ENCODE measurements at places on chromosomes 5 and 9.
A peak's percentile ranks its signal among the peaks of the same experiment; 100 is the strongest.

GRCh38 chr5:176716320-176716719 is 69.0 kb downstream of the TSPAN17 start:
- peak; percentile 47 for DNase-seq

DNA sequence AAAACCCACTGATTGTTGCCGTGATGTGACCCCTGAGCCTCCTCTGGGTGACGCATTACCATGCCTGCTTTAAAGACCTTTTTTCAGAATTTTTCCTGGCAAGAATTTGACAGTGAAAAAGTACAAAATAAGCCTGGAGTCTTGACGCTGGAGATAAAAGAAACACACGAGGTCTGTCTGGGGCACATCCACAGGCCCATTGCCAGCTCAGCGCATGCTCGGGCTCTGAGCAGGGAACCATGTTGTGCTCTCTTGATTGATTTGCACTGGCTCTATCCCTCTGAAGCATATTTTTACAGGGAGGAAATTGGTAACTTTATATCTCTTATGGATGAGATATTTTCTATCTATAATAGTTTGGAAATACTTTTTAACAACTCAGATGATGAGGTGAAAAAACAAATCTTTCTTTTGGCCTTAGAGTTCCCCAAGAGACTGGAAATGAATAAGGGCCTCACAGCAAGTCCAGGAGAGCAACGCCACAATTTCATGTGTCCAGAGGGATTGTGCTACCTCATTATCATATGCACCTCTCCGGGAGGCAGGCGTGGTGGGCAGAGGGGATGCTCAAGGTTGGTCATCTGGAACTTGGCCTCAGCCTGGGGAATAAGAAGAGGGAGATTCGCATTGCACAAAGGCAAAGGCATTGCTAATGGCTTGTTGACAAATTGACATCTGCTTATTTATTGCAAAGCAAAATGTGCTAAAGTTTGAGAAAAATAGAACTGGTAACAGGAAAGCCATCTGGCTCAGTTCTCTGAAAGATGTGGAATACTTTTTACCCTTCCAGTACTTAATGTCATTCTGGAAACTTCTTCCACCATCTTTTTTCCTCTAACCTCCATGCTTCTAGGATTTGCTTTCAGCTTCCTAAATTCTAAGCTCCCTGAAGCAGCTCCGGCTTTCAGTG is 183.8 kb downstream of the PJA2 start:
- DNase-seq, result no peak

- no peak for DNase-seq
Observed at GRCh38 chr5:146208916-146209522, 5.6 kb downstream of the RBM27 start.

DNA sequence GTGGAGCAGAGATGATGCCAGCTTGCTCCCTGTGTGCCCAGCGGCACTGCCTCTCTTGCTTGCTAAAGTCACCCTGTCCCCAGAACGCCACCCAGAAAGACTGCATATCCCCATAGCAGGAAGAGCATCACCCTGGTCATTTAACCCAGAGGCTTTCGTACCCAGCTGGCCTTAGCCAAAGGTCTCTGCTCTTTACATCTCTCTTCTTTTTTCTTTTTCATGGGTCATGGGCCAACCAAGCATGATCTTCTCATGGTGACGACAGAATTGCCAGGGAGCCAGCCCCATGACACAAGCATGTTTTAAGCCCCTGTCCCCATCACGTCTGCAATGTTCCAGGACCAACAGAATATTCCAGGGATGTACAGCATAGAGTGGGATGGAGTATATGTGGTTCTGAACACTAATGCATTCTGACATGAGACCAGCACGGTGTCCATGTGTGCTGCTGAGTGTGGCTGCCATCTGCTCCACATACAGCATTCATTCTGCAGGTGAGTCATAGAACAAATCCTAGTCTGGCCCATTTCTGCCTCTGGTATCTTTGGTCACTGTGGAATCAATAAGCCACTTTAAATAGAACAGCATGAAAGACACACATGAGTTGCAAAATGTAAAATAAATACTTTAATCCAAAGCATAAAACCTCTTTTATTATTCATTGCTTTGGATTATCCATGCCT is 203.0 kb downstream of the MED10 start:
- DNase-seq, result no peak

DNA sequence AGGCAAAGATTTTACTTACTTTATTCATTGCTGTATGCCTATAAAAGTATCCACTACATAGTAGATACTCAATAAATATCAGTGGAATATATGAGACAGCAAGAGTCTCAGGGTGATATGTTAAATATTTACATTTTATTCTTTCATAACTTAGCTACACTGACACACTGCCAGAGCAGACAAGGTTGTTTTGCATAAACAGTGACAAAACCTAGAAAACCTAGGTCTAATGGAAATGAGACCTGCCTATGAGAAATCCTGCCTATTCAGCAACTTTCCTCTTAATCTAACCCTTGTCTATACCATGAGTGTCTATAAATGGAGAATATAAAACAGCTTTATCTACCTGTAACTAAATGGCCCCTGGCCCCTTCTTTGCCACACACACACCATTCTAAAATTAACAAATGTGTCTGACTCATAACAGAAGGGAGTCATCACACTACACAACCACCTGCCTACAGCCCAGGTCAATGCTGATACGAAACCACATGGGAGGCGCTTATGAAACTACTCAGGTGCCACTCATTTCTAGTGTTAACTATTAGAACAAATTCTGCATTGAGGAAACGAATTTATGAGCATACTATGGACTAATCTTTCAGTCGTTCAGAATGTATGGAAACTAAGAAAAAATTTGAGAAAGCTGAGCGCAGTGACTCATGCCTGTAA is 60.3 kb downstream of the UBAP2 start:
- no peak for DNase-seq

GRCh38 chr9:88287972-88288371 is 100.3 kb upstream of the SPIN1 start:
- DNase-seq, result no peak

DNA sequence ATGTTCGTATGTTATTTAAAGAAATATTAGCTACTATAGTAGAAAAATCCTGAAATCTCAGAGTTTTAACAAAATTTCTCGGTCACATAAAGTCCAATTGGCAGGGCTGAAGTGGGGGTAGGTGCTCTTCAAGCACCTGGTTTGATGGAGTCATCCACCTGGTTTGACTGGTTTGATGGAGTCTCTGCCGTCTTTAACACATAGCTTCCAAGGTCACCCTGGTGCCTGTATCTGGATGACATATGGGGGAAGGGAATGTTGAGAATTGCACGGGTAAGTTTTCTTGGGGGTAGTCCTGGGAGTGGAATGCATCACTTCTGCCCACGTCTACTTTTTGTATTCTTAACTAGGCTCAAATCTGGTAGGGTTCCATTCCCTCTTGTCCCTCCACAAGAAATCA is 351.2 kb downstream of the SH3GL2 start:
- DNase-seq, result no peak

GRCh38 chr9:119216651-119217331 is 152.4 kb downstream of the BRINP1 start:
- no peak for DNase-seq

DNA sequence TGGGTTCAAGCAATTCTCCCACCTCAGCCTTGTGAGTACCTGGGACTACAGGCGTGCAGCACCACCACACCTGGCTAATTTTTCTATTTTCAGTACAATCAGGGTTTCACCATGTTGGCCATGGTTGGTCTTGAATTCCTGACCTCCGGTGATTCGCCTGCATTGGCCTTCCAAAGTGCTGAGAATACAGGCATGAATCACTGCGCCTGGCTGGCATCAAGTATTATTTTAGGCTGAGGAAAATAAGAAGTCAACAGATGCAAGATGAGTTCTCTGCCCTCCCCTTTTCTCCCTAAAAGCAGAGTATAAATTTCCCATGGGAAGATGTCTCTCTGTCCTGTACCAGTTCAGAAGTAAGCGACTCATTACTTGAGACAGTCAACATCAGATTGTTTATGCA is 71.5 kb downstream of the ELAVL2 start:
- no peak for DNase-seq

DNA sequence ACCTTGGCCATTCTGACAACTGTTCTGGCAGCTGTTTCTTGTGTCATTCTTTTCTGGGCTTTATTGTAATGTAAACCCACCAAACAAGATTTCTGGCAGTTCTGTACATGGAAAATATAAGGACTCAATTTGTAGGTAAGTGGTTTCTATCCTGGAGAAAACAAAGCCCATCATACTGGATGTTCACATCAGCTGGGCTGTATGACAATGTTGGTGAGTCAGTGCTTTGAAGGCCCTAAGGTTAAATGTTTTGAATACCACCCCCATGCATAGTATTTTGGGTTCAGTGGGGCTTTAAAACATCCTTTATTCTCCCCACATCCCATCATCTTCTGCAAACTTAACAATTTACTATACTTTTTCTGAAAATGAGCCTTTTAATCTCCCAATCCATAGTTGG is 52.5 kb downstream of the SH3GL2 start:
- no peak for DNase-seq

GRCh38 chr9:7976167-7976755 is 176.7 kb upstream of the DMAC1 start:
- DNase-seq, result peak; percentile 6

DNA sequence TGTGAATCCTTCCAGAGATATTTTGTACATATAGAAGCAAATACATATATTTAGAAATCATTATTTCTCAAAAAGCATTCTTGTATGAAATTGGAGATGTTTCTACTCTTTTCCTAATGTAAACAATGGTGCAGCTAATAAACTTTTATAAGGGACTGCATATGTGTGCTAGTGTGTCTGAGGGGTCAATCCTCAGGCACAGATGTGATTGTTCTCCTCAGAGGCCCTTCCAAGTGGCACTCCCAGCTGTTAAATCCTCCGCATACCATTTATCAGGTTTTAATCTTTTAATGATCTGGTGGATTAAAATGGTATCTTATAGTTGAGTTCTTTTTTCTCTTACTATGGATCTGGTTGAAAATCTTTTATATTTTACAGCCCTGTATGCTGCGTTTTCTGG is 5.6 kb upstream of the OMD start:
- DNase-seq, result no peak

- peak; percentile 55 for DNase-seq
Observed at GRCh38 chr5:77167695-77168121, 42.8 kb upstream of the PDE8B start.

DNA sequence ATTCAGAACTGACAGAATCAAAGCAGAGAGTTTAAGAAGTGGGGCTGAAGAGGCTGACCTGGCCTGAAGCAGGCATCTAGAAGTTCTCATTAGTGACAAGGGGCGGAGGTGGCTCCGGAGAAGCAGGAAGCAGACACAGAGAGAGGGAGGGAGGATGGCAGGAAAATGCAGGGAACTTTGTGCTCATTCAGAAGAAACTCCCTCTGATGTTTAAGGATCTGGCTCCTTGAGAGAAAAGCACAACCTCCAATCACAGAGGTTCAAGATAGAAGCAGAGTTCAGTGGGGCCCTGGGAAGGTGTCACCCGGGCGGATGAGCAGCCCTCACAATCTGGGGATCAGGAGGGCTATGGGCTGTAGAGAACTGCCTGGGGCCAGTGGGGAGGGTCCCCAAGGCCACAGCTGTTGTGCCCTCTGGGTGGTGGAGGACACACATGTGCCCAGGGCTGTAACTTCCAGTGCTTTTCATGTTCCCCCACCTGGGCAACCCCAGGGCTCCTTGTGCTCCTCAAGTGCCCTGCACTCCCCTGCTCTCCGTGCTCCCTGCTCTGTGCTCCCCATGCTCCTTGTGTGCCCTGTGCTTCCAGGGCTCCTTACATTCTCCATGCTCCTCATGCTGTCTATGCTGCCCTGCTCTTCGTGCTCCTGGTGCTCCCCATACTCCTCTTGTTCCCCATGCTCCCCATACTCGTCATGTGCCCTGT is 51.4 kb downstream of the TRIP13 start:
- DNase-seq, result no peak

DNA sequence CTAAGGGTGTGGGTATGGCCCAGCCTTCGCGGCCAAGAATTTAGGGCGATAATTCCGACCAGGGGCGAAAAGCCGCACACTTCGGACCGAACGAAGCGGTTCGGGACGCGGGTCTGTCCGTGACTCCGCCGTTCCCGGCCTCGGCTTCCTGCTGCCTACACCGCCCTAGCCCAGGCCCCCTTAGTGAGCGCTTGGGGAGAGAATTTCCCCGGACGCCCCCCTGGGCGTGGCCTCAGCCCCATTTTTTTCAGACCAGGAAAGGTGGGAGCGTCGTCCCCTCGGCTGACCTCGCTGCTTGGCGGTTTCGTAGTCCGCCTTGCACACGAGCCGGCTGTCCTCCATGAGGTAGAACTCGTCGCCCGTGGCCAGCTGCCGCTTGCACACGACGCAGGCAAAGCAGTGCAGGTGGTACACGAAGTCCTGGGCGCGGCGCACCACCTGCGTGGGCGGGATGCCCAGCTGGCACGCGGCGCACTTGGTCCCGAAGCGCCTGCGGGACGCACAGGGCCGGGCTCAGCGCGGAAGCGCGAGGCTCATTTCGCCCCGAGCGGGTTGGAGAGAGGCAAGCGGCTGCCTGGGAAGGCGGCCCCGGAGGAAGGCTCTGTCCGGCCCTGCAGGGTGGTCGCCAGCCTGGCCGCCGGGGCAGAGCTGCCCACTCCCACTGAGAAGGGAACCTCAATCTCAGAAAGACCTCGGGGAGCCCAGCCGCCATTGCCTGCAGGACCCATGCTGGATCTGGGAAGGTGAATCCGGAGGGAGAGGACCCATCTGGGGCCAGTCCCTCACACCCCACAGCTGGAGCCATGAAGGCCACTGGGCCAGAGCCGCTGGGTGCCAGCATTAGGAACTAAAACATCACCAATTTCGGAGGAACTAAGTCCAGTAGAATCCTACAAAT is 5.3 kb downstream of the LHX3 start:
- no peak for DNase-seq

DNA sequence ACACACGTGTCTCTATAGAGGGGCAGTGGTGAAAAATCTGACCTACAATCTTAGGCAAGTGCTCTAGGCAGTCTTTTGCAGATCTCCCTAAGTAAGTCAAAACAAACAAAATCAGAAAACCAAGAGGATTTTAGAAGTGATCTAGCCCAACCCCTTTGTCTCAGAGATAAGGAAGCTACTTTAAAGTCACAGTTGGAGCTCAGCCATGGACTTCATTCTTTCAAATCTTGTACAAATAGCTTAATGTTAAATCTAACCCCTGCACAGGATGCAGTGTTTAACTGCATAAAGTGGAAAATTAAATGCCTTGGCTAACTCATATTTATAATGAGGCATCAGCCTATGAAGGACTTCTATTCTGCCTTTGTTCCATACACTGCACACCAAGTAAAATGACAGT is 135.1 kb upstream of the RFX3 start:
- DNase-seq, result no peak

- no peak for DNase-seq
Observed at GRCh38 chr5:150245111-150245789, 44.3 kb downstream of the CAMK2A start.

DNA sequence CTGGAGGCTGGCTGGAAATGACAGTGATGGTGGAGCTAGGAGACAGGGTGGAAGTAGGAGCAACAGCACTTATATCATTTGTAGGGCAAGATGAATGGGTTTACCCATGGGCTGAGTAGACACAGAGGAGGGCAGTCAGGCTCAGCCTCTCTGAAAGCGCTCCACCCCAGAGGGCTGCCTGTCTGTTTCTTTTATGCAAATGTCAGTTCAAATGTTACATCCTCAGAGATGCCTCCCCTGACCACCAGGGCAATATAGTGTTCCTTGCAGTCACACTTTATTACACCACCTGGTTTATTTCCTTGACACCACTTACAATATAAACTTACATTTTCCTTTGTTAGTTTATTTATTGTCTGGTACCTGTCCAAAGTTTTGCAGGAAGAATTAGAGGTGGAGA is 159.5 kb upstream of the IL12B start:
- DNase-seq, result no peak

GRCh38 chr9:11946531-11946930 is 746.7 kb upstream of the TYRP1 start:
- no peak for DNase-seq
